ENCODE measurements at places on chromosomes 2 and 18.

DNA sequence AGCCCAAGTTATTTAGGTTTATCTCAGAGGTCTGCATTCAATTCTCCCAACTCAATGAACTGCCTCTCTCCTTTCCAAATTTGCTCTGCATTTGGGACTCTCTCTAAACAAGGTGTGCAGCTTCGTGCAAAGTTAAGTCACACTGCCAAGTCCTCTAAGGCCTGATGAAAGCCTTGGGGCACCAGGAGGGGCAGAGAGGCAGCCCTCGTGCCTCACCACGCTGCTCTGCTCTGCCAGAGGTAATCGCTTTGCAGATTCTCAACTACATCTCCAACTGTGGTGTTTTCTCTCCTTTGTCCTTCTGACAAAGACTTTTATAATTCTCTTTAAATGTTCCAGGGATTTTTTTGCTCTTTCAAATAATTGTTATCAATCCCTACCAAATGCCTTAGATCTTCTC is 283.0 kb downstream of the MEIS1 start:
- no peak for DNase-seq

GRCh38 chr2:60806988-60807681 is 51.1 kb downstream of the PAPOLG start:
- DNase-seq, result no peak

- DNase-seq, result no peak
Measured at GRCh38 chr2:130936451-130936850, 99.7 kb downstream of the ARHGEF4 start.

- DNase-seq, result no peak
Measured at GRCh38 chr2:120670771-120671480, 64.7 kb upstream of the GLI2 start.

GRCh38 chr2:4096978-4097766 is 393.8 kb downstream of the DCDC2C start:
- DNase-seq, result no peak

DNA sequence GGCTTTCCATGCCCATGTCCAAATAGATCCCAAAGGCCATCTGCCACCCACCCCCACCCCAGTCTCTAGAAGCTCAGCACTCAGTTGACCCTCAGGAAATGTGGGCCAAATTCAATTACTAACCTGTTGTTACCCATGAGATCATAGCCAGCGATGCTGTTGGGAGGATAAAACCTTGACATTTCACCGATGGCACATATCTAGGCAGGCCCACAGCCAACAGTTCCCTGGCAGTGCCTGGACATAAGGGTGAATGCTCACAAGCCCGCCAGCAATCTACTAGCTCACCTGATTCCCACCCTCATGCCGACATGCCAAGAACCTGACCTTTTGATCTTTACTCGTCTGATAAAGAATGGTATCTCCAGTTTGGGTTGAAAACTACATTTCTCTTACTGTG is 11.8 kb upstream of the ACOXL start:
- DNase-seq, result no peak

- DNase-seq, result no peak
Measured at GRCh38 chr18:23530195-23530594, 26.9 kb downstream of the RMC1 start.

DNA sequence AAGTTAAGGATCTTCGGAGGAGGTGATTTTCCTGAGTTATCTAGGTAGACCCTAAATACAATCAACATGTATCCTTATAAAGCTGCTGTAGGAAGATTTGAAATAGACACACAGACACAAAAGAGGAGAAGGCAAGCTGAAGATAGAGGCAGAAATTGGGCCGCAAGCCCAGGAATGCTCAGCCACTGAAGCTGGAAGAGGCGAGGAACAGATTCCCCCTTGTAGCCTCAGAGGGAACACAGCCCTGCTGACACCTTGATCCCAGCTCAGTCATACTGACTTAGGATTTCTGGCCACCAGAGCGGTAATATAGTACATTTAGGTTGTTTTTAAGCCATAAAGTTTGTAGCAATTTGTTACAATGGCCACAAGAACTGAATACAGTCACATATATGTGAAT is 90.9 kb downstream of the ETAA1 start:
- no peak for DNase-seq

DNA sequence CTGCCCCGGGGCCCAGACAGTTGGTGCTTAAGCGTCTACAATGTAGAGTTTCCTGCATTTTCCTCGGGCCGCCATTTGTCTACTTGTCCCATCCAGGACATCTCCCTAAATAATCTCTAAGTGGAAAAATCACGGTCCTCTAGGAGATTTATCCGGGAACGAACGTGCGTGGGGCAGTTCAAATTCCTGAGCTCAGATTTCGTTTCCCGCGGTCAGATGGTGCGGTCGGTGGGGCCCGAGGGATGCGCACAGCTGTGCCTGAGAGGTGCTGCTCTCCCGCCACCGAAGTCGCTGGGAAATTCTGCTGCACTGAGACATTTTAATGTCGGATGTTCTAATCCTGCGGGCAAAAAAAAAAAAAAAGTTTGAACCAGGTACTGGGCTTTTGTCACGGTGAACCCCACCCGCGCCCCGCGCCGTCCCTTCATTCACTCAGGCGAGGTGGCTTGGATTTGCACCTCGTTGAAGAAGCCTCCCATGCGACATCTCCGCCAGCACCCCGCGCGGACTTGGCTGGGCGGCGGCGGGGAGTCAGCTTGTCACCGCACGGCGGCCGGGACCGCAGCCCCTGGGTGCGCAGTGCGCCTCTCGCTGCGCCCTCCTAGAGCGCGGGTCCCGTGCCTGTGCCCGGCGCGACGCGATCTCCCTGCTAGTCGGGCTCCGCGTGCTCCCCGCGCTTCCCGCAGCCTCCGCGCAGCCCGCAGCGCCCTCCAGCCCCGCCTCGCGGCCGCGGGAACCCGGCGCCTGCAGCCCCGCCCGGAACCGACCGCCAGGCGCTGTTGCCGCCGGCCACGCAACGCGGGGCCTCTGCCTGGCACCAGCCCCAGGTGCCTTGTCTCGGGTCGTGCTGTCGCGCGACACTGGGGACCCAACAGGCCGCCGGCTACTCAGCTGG is 191.9 kb upstream of the TCF4 start:
- DNase-seq, result no peak

- no peak for DNase-seq
Measured at GRCh38 chr2:17122887-17123501, 395.2 kb downstream of the RAD51AP2 start.

DNA sequence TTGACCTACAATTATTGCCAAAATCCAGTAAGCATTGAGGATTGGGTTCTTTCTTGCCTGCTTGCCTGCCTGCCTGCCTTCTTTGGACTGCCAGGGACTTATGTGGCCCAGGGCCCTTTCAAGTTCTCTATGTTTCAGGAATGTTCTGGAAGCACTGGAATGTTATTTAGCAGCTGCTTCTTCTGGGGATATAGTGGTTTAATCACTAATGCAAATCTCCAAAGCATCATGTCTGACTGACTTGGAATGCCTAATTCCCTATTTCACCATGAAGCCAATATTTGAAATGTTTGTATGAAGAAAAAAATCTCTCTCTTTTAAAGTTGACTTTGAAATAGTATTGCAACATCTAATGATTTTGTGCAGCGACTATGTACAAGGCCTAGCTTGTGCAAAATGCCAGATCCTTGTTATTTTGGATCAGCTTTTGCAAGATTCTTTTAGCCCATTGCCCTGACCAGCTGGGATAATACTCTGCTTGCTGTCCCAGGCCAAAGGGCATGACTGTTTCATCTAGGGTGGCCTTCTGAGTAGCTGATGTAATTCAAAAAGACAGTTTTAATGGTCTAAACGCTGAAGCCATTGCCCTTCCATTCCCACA is 204.6 kb downstream of the RND3 start:
- DNase-seq, result no peak

Measured in activated CD8-positive, alpha-beta memory T cell treated with anti-CD3 and anti-CD28 coated beads for 48 hours (primary cell).